Occipital lobe (tissue), 3 donors: ENCODE measurements at places on chromosomes 6 and 20.

GRCh38 chr6:150373260-150373701 lies 4.5 kb downstream of the IYD start:
- DNase-seq, result no peak

DNA sequence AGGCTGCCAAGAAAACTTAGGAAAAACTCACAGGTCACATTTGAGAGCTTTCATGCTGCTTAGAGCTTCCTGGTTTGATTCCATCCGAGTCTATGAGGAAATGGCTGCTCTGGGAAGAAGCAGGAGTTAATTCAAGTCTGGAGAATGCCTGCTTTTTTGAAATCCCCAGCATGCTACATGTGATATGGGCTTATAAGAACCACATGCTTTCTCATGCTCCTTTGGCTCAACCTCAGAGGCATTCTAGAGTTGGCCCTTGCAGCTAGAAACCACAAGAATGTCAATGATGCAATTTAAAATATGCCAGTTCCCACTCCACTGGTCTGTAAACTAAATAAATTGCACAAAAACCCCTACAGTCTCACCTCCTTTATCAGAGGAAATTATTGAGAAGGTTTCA lies 142.9 kb upstream of the OLIG3 start:
- DNase-seq, result no peak

GRCh38 chr6:43457643-43458042 lies 2.3 kb upstream of the DLK2 start:
- no peak for DNase-seq

DNA sequence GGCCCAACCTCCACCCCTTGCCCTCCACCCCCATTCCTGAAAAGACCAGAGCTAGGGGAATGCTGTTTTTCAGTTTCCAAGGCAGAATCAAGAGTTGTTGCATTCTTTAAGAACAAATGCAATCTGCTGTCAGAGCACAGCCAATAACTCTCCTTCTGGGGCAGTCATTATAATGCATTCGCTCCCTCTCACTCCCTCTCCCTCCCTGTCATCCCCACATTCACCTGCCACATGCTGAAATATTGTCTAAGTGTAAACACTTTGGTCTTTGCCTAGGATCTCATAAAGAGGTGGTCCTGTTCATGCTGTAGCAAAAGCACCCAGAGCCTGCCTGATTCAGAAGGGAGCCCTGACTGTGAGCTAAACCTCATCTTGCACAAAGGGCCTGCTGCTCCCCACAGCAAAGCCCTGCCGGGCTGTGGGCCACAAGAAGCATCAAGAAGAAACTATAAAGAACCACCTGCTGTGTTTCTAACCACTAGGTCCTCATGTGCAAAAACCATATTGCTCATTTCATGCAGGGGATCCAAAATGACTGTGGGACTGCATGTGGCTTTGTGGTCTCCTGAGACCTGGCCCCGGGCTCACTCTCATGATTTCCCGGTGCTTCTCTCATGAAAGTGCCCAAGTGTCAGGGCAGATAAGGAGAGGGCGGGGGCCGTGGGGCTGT lies 85.6 kb downstream of the GPR6 start:
- DNase-seq, result no peak
